ENCODE measurements at places on chromosomes 11 and 22.

GRCh38 chr11:2378527-2379210 lies 1.6 kb downstream of the CD81 start:
- no peak for DNase-seq

GRCh38 chr11:19577391-19577975 lies 135.2 kb upstream of the NAV2 start:
- no peak for DNase-seq

DNA sequence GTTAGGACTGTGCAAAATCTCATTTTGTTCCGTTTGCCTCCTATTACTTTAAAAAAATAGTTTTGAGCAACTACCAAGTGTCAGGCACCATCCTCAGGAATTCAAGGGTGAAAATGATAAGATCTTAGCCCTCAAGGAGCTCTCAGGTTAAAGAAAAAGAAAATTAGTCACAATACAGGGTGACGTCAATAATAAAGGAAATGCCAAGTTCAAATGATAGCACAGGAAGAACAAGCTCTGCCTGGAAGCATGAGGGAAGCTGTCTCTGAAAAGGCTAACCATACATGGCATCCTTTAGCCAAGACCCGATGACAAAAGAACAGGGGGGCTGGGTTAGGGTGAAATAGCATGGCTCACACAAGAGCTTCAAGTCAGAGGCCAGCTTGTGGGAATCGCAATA lies 11.1 kb upstream of the MPZL2 start:
- no peak for DNase-seq

DNA sequence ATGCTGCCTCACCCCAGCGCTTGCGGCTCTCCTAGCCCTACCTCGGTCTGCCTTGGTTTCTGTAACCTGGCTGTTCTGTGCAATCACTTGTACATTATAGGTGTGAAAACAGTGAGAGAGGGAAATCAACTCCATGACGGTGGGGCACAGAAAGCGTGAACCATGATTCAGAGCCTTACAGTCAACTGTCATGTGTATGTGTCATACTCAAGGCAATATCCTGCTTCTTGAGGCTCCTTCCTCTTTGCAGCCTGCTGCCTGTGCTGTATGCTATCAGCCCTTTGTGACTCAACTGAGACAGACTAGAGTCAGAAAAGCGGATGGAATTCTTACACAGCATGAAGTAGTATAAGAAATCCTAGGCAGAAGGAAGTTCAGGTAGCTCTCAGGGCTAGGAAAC lies 2.1 kb downstream of the NRIP3 start:
- no peak for DNase-seq

DNA sequence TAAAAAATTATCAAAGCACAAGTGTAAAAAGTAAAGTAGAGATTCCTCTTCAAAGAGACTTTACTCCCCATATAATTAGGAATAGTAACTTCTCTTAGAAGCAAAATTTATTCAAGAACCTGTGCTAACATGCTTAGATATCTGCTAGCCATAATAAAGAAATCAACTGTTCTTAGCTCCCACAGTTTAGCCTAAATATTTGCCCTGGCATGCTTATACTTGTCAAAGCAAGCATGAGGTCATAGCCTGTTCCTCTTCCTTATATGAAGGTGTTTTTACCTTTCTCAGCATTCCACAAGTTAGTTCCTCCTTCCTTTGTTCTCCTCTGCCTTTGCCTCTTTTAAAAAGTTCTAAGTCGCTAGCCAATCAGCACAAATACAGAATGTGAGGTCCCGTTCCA lies 30.3 kb downstream of the RIC3 start:
- no peak for DNase-seq

DNA sequence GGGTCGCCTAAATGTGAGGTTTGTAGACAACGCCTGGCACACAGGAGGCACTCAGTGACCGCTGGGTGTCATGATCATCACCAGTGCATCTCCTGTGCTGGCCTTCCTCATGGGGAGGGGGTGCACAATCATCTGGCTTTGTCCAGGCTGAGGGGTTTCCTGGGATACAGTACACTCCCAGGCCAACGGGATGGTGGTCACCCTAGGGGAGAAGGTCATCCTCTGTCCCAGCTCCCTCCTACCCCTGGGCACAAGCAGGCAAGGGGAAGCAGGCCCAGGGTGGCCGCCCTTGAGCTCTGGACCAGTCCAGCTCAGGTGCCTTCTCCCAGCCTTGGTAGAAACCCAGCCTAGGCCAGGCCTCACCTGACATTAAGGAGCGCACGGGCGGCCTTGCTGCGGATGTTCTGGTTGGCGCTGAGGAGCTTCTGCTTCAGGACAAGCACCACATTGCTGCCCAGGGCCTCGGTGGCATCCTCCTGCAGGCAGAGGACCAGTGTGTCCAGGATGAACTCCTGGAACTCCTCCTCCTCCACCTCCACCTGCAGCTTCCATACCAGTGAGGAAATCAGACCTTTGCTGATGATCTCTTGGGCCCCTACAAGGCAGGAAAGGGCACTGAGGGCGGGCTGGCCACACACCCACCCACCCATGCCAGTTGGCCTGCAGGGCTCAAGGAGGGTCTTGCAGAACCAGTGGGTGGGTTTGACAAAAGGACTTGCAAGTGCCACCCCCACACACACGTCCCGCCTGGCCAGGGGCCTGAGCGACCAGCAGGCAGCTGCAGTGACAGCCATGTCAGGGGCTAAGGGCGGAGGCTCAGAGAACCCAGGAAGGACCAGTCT lies 6.6 kb upstream of the GNAZ start:
- no peak for DNase-seq

- no peak for DNase-seq
Observed at GRCh38 chr11:33438301-33438700, 181.1 kb downstream of the HIPK3 start.

GRCh38 chr11:44416776-44417175 lies 106.8 kb upstream of the ALX4 start:
- DNase-seq: no peak

DNA sequence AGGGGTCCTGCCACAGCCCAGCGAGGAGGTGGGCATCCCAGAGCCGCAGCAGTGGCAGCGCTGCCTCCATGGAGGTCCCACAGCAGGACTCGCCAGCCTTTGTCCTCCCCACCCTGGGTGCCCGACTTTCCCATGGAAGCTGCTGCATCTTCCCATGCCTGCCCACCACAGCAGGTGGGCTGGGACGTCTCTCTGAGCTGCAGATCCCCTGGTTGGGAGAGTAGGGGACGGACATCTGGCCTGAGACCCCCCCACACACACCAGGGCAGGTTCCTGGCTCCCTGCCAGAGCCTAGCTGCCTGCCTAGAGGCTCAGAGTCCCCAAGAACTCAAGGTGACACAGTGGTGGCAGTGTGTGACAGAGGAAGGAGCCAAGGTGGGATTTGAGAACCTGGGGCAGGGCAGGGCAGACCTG lies 21.5 kb upstream of the PRR5 start:
- no peak for DNase-seq

GRCh38 chr11:93497596-93497995 lies 45.6 kb downstream of the SMCO4 start:
- DNase-seq: no peak

- no peak for DNase-seq
Observed at GRCh38 chr11:71101046-71101445, 151.3 kb downstream of the SHANK2 start.

GRCh38 chr11:31619980-31620379 lies 110.4 kb downstream of the ELP4 start:
- DNase-seq: no peak

GRCh38 chr11:113408206-113408605 lies 20.6 kb downstream of the ANKK1 start:
- DNase-seq: no peak

DNA sequence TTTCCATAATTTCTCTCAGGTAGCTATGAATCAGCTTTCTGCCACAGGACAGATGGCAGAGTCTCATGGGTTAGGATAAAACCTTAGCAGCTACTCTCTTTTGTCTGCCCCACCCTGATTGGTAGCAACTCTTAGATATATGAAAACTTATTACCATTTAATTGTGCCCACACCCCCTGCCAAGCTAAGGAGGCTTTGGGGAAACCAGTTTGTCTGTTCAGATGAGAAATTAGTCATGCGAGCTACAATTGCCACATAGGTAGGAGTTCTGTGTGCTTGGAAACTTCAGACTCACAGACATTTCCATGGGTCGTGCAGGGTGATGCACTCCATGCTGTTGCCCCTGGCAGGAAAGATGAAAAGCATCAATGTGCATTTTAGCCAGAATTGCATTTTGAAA lies 39.9 kb downstream of the CD44 start:
- no peak for DNase-seq

DNA sequence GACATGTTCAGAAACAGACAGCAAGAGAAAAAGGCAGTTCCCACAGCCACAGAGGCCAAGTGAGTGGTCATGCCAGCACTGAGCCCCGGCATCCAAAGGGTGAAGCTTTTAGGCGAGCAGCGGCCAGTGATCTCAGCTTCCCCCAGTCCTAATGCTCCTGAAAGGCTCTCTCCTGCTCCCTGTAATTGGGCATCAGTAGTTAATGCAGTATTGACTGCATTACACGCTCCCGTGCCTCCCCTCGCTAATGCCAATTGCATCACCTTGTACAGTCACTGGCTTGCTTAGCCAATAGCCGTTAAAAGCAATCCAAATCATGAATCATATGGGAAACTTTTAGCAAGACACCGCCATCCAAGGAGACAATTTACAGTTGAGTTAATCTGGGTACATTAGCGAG lies 4.9 kb downstream of the LMO1 start:
- no peak for DNase-seq

DNA sequence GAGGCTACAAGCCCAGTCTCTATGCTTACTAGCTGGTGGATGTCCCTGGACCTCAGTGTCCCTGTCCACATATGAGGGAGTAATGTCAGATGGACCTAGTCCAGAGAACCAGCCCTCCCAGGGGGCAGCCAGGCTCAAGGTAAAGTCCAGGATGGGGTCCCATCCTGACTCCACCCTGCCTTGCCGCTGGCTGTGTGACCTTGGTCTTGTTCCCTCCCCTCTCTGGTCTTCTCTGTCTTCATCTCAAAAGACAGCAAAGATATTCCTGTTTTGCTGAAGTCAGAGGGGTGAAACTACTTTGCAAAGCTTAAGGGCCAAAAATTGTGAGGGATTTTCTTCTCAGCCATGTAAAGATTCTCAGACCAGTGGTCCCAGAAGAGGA lies 9.2 kb upstream of the C11orf96 start:
- DNase-seq: no peak

DNA sequence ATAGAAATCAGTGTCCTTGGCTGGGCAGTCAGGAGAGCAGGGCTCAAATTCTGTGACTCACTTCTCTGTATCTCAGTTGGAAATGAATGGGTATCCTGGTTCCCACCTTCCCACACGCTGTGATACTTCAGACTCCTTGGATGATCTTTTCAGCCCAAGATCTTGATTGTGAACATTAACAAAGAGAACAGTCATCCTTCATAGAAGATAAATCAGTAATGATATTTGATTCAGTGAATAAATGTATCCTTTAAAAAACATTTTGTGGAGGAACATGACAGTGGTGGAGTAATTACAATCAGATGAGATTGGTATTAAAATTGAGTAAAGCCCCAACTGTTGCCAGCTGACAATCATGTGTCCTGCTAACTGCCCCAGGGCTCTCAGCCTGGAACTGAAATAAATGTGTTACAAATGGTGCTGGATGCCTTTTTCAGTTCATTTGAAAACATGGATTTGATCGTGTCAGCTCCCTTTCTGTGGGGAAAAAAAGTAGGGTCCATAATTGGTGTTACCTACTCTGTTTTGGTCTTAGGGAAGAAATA lies 72.9 kb upstream of the OR5AN1 start:
- no peak for DNase-seq

DNA sequence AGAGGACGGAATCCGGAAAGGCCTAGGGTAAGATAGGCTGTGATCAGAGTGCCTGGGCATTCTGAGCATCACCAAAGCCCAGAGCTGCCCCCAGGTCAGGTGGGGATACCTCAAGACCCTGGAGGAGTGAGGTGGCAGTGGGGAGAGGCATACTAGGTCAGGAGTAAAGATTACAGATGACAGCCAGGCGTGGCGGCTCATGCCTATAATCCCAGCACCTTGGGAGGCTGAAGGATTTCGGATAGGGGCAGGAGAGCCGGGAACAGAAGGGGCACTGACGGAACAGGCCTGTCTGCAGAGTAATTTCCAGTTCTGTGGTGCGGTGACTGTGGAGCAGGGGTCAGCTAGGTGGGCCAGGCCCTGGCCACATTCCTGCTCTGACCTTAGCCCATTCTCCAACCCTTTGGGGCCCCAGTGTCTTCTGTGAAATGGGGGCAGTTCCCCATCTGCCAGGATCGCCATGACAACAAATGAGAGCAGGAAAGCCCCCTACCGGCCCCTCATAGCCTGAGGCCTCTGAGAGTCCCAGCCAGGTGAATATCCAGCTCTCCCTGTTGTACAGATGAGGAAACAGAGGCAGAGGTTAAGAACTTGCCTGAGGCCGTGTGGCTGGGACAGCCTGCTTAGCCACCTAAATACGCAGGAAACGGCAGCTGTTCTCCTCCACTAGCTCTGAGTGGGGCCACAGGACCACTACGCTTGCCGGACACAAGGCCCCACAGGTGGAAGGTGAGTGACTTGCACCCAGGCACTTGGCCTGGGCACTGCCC lies 9.2 kb downstream of the BAD start:
- DNase-seq: no peak

DNA sequence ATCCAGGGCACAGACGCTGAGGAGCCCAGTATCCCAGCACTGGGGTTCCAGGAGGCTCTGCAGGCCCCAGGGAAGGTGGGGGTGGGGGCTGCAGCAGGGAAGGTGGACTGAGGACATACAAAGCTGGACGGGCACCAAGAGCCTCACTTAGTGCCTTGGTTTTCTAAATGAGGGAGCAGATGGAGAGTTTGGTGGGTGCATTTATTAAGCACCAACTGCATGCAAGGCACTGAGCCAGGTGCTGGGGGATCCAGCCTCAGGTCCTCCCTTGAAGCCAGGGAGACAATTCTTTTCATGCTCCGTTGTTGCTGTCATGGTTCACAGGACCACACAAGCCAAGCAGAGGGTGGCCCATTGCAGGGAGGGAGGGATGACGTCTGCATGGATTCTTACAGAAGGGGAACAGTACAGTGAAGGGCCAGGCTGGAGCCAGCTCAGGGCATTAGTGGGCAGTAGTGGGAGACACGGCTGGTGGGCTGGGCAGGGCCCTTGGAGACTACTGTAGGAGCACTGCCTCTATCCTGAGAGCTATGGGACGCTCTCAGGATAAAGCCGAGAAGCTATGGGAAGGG lies 65.0 kb downstream of the MACROD1 start:
- no peak for DNase-seq

DNA sequence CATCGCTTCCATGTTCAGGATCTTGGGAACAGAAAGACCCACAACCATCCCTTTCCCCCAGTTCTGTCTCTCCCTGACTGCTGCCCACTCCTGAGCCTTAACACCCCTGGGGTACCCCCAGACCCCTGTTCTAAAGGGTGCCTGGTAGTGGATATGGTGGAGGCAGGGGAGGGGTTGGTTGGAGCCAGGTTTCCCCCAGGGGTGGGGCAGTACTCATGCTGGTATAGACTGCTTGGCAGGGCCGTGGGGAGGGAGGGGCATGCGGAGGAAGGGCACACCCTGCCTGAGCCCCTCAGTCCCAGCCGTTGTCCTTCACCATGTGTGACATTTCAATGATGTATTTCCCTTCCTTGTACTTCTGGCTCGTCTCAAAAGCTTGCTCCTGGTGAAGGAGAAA lies 4.0 kb downstream of the YPEL4 start:
- no peak for DNase-seq

GRCh38 chr11:70662691-70663098 lies 264.4 kb downstream of the CTTN start:
- no peak for DNase-seq

GRCh38 chr22:19275104-19275503 lies 16.4 kb downstream of the CLTCL1 start:
- no peak for DNase-seq

- no peak for DNase-seq
Observed at GRCh38 chr11:33021501-33021900, 5.8 kb downstream of the DEPDC7 start.

- DNase-seq: no peak
Observed at GRCh38 chr22:29520851-29521250, 32.7 kb downstream of the THOC5 start.

All from stimulated activated CD4-positive, alpha-beta T cell treated with anti-CD3 and anti-CD28 coated beads, Interleukin-15, amount 100 ng/mL, for 1 hour (primary cell).